Stimulated activated CD4-positive, alpha-beta T cell treated with anti-CD3 and anti-CD28 coated beads, Interleukin-1b, Interleukin-23, amount 100 ng/mL, for 1 hour (primary cell): ENCODE measurements at places on chromosomes 6 and 20.

DNA sequence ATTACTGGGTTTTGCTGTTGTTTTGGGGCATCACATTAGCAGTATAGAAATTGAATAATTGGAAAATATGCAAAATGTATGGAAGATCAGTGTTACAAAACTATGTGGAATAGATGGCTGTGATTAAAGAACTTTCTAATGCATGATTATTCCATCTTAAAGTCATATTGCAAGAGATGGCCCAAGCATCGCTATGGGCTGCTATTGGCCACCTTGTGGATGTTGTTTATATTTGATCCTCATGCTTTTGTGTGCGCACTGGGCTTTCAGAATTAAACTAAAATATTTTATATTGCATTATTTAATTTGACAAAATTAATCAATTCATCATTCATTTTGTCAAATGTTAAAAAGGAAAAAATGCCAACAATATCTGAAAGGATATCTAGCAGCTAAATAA lies 16.1 kb upstream of the HMGN3 start:
- DNase-seq, result no peak

DNA sequence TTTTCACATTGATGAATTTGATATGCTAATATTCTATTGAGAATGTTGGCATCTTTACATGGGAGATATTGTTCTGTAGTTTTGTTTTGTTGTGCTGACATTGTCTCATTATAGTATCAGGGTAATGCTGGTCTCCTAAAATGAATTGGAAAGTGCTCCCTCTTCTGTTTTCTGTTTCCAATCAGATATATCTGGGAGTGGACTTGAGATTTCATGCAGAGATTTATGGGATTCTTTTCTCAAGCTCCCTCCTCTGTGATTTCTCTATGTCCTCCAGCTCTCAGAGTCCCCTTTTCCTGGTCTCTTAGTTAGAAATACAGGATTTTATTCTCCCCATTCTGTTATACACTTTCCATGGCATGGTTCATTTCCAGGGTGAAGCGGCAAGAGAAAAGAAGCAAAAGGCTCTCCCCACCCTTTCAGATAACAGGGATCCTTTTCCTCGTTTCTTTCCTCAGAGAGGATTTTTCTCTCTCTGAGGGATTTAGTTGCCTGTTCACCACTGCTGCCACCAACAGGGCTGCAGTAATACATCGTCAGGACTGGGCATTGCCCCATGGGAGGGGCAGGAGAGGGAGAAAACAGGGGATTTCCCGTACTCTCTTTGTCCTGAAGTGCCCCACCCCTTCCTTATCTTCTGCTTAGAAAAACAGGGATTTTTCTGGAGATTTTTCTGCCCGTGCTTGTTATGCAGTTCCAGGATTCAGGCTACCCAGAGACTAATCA lies 59.3 kb upstream of the STMND1 start:
- DNase-seq, result no peak

GRCh38 chr20:23222531-23223200 lies 127.9 kb upstream of the NXT1 start:
- DNase-seq, result no peak

GRCh38 chr6:148460876-148461646 lies 118.4 kb downstream of the SASH1 start:
- no peak for DNase-seq

DNA sequence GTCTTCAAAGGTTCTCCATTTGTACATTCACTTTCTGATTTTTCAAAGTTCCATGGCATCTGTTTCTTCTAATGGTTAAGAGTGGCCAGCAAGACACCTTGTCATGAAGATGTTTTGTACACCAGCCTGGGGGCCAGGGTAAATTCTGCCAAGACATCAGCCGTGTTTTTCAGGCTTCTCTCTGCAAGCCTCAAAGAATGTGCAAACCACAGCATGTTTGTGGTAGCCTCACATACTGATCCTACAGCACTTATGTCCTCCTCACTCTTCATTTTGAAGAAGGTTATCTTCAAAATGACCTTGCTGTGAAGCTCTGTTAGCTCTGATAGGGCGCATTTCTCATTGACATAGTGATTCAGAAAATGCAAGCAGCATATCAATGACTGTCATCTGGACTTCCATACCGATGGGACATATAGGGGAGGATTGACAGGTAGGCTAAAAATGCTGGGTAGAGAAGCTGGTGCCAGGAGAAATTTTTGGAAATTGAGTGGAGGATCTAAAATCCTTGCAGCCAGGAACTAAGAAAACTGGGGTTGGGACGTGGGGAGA lies 59.3 kb upstream of the SPTLC3 start:
- no peak for DNase-seq

GRCh38 chr6:148044921-148045320 lies 297.7 kb upstream of the SASH1 start:
- DNase-seq, result no peak

GRCh38 chr20:36632487-36633284 lies 13.3 kb downstream of the SLA2 start:
- DNase-seq, result no peak

DNA sequence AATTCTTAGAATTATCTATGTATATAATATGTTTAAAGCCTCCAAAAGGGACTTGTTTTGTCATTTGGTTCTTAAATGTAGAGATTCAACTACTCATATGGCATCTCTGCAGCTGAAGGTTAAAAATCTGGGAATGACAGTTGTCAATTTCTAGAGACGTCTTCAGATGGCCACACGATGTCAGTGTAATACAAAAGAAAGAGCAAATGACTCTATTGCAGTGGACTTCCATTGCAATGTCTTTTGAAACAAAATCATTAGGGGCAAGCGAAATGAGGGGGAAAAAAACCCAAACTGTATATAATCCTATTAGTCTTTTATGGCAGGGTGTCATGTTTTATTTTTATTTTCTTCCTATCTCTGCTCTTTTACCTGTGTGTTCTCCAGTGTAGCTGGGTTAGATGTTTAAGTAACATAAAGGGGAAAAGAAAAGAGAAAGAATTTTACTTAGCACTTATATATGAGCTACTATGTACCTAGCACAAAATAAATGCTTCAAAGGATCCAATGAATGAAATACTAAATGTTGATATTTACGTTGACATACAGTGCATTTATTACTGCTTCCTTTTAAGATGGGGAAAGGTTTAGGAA lies 26.2 kb downstream of the CCN2 start:
- DNase-seq, result no peak

DNA sequence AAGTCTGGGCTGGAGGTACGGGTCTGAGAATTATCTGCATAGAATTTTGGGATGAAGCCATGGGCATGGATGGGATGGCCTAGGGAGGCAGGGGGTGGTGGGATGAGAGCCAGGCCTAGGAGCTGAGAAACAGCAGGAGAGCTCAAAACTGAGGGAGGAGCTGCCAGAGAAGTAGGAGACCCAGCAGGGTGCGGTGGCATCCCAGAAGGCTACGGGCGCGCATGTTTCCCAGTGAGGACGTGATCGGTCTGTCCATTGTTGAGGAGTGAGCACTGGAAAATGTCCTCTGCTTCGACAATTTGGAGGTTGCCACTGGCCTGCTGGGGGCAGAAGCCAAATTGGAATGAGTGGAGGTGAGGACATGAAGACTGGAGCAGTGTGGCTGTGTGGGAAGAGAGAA lies 14.5 kb upstream of the MROH8 start:
- DNase-seq, result no peak

DNA sequence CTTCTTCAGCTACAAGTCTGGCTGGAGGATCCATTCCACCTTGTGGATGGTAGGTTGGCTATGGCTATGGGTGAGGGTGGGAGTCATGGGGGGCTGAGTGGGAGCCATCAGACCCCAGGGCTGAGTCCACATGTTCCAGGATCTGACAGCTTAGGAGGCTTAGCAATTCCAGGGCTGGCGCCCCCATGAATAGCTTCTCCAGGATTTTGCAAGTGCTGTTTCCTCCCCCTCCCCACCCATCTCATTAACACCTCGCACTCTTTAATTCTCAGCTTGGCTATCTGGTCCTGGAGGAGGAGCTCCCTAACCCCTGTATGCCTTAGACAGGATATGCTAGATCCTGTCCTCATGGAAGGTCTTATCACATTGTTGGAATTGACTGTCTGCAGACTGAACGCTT lies 39.0 kb upstream of the ANGPT4 start:
- no peak for DNase-seq

- no peak for DNase-seq
These were observed 247.4 kb downstream of the CD109 start for GRCh38 chr6:73943411-73943810.

GRCh38 chr6:142718667-142719191 lies 226.2 kb downstream of the HIVEP2 start:
- DNase-seq, result no peak

GRCh38 chr6:98830146-98830545 lies 4.2 kb upstream of the POU3F2 start:
- DNase-seq, result no peak

DNA sequence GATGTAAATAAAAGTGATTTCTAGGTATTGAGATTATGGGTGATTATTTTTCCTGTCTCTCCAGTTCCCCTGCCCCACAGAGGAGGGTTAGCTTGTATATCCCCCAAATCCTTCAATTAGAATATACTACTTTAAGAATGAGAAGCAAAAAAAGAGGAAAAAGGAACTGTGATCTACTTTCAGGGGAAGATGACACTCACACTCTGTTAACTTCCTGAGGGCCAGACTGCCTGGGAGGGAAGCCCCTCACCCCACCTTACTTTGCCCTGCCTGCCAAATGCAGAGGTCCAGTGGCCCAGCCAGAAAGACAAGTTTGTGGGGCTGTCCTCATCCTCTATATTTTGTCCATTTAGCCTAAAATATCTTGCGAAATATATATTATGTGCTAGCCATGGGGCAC lies 9.2 kb upstream of the LY86 start:
- no peak for DNase-seq

- no peak for DNase-seq
These were observed 44.6 kb upstream of the NT5E start for GRCh38 chr6:85405175-85405852.

GRCh38 chr20:58555078-58555765 lies 40.0 kb upstream of the APCDD1L start:
- no peak for DNase-seq

- no peak for DNase-seq
These were observed at the start of gene TUBB2B for GRCh38 chr6:3227363-3228045. TSS of gene TUBB2B (minus strand) at chr6:3227653. CDS start at chr6:3227543, 110 bp downstream.

- DNase-seq, result no peak
These were observed 12.3 kb downstream of the FAM50B start for GRCh38 chr6:3861424-3861823.

GRCh38 chr6:89045011-89045387 lies 35.6 kb upstream of the PNRC1 start:
- no peak for DNase-seq

- no peak for DNase-seq
These were observed 3.3 kb upstream of the STMND1 start for GRCh38 chr6:17098538-17098937.
